Mesenchymal stem cell (in vitro differentiated cells and primary cell): ENCODE measurements at places on chromosomes 2 and 18.
A peak's percentile ranks its signal among the peaks of the same experiment; 100 is the strongest.

GRCh38 chr18:69216321-69216720 is 184.4 kb upstream of the DOK6 start:
- no peaks in the 10 kb centered on the region for H3K36me3 ChIP-seq
- H3K4me1 ChIP-seq = peaks cover 2% of the 10 kb centered on the region
- no peaks in the 10 kb centered on the region for H3K27me3 ChIP-seq
- DNase-seq = no peak
- no peak overlapping the region for H3K4me3 ChIP-seq

- H3K27me3 ChIP-seq = no peaks in the 10 kb centered on the region
- H3K4me3 ChIP-seq = no peak overlapping the region
- H3K4me1 ChIP-seq = peaks cover 1% of the 10 kb centered on the region
Observed at GRCh38 chr18:9429662-9429993, 45.7 kb upstream of the RALBP1 start.

DNA sequence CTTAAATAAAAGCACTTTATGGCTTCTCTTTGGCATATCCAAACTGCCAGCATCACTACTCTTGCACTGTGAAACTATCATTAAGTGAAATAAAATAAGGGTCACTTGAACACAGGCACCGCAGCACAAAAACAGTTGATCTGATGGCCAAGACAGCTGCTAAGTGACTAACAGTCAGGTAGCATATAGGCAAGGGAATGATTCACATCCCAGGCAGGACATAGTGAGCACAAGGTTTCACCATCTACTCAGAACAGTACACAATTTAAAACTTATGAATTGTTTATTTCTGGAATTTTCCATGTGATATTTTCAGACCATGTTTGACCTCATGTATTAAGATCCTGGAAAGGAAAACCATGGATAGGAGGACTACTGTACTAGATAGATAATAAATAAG is 214.2 kb downstream of the MREG start:
- no peak overlapping the region for H3K4me3 ChIP-seq
- no peak overlapping the region for H3K27ac ChIP-seq
- H3K27me3 ChIP-seq = no peaks in the 10 kb centered on the region

DNA sequence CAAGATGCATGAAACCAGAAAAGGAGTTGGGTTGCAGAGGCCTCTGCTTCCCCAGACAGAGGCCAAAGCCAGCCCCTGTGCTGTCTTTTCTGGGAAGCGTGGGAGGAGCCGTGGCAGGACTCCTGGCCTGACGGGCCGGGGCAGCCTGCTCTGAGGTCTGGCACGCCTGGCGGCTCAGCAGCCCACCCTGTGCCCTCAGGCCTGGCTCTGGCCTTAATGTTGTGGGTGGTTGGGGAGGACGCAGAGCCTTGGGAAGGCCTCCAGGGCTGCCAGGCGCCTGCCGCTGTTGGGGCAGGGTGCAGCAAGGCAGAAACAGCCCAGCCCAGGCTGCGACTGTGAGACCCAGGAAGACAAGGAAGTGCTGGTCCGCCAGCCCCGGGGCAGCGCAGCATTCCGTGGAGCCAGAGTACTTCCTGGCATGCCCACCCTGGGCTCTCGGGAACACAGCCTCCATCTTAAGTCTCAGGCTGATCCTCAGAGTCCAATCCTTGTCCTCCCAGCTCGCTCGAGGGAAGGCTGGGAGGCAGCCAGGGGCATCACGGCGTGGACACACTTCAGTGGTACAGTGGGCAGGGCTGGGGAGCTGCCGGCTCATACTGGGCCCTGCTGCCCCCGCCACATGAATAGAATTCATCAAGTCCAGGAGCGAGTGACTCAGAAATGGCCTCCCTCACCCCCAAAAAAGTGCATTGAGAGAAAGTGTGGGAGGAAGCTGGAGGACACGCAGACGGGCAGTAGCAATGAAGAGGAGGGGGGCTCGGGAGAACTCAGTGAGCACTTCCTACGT is 72.6 kb downstream of the EMX1 start:
- H3K27ac ChIP-seq = no peak overlapping the region
- peaks cover 19% of the 10 kb centered on the region for H3K36me3 ChIP-seq
- no peak for DNase-seq
- no peak overlapping the region for H3K4me3 ChIP-seq

GRCh38 chr18:44673256-44673880 is 7.3 kb upstream of the SETBP1 start:
- no peak overlapping the region for H3K4me3 ChIP-seq
- no peaks in the 10 kb centered on the region for H3K36me3 ChIP-seq
- no peaks in the 10 kb centered on the region for H3K27me3 ChIP-seq

DNA sequence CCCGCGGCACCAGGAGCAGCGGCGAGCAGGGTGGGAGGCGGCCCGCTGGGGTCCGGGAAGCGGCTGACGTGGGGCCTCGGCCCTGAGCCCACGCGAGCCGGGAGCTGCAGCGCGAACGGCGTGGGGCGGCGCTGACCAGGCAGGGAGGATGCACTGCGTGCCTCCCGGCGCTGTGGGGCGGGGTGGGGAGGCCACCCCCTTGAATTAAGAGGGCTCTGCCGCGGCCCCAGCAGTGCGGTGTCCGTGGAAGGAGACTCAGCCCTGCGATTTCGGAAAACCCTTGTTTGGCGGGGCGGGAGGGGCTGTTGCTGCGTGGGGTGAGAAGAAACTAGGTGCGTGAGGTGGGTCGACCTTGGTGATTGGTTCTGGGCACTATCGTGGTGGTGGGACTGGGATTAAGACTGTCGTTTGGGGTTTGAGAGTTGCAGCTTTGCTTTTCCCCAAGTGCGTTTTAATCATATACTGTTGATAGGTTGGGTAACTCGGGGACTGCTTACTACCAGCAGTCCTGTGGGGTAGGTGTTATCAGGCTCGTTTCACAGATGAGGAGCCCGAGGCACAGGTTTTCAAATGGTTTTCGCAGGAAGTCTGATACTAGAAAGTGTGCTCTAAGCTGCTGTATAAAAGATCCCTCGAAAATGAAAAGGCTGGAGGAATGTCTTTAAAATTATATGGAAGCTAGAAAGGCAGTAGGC is 722 bp downstream of the ACSL3 start:
- H3K4me3 ChIP-seq = peak overlapping the region; percentile 92
- no peaks in the 10 kb centered on the region for H3K36me3 ChIP-seq
- H3K4me1 ChIP-seq = peaks cover 7% of the 10 kb centered on the region
- H3K27me3 ChIP-seq = no peaks in the 10 kb centered on the region
- H3K27ac ChIP-seq = peak overlapping the region; percentile 18

DNA sequence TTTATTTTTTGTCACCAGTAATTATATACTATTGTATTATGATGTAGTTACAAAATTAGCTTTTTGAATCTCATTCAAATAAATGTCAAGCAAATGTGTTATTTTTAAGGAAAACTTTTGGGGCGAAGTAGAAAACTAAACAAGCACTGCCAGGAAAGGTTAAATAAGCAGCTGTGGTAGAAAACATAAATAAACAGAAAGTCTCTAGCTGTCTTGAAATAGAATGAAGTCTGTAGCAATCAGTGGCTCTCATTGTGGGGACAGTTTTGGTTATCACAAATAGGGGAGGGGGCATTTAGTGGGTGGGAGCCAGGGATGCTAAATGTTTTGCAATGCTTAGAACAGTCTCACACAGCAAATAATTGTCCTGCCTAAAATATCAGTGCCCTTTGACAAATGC is 3.4 kb downstream of the INSIG2 start:
- peak; percentile 19 for DNase-seq
- H3K4me3 ChIP-seq = no peak overlapping the region
- H3K4me1 ChIP-seq = no peaks in the 10 kb centered on the region
- peaks cover 3% of the 10 kb centered on the region for H3K36me3 ChIP-seq

- H3K36me3 ChIP-seq = no peaks in the 10 kb centered on the region
- H3K4me1 ChIP-seq = no peaks in the 10 kb centered on the region
- peaks cover 13% of the 10 kb centered on the region for H3K27me3 ChIP-seq
- no peak overlapping the region for H3K27ac ChIP-seq
- DNase-seq = no peak
Observed at GRCh38 chr2:218202266-218202665, 14.7 kb upstream of the ARPC2 start.

DNA sequence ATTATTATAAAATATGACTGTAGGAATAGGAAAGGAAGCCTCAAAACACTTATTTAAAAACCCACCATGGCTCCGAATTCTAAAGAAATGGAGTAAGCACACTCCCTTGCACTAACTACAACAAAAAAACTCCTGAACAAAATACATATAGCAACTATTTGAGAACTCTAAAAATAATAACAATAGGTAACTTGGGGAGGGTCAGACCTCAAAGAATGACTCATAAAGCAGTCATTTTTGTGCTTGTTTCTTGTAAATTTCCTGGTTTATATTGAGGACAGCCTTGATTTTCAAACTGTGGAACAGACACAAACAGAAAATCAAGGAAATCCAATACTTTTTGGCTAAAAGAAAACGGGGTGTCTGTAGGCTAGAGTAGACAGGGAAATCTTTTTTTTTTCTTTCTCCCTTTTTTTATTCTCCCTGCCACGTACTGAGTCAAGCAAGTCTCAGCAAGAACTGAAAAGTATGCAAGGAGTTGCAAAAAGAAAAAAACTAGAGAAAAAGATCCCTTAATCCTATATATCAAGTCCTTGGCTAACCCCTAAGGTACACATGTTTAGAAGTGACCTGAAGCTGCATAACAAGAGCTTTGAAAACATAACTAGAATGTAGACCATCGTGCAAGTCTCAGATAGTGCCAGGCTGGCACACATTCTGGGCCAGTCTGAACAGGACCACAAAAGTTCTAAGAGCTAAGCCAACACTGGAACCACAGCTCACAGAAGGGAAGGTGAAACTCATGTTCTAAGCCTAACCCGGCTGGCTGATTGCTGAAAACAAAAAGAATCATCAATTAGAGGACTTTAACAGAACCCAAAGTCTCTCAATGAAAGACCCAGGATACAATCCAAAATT is 403.1 kb upstream of the LYPD1 start:
- H3K4me1 ChIP-seq = no peaks in the 10 kb centered on the region
- H3K27ac ChIP-seq = no peak overlapping the region
- DNase-seq = no peak
- no peaks in the 10 kb centered on the region for H3K36me3 ChIP-seq

DNA sequence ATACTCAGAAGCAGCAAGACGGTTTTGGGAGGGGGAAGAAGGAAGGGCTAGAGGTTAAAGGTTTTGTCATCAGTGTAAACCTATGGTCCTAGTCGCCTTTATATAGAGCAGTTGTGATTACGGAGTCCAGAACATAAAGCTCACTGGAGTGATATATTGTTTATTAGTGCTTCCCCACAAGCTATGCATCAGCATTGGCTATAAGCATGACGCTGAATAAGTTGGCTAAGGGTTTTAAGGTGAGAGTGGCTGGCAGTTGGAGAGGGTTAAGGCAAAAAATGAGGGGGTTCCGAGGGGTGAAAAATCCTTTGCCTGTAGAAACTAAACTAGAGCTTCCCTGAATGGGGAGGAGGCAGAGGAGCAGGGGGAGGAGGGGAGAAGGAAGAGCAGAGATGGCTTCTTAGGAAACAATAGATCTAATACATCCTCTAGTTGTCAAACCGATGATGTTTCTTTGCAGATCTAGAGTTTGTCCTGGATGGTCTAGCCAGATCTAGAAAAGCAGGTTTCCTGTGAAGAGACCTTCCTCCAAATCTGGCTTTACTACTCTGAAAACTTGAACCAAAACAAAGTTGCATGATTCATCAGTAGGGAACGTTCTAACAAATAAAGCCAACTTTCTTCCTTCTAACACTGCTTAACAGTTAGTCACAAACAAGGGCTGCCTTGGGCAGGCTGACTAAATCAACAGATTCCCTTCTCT is 2.5 kb downstream of the KLF7 start:
- peak overlapping the region; percentile 91 for H3K4me3 ChIP-seq
- H3K36me3 ChIP-seq = no peaks in the 10 kb centered on the region
- H3K27me3 ChIP-seq = no peaks in the 10 kb centered on the region
- H3K27ac ChIP-seq = peak overlapping the region; percentile 99
- peaks cover 4% of the 10 kb centered on the region for H3K4me1 ChIP-seq

- no peaks in the 10 kb centered on the region for H3K36me3 ChIP-seq
- H3K27me3 ChIP-seq = no peaks in the 10 kb centered on the region
- no peak for DNase-seq
- no peak overlapping the region for H3K27ac ChIP-seq
Observed at GRCh38 chr2:210199854-210200253, 25.4 kb downstream of the ACADL start.

GRCh38 chr2:55119711-55120487 is 69.6 kb upstream of the RTN4 start:
- no peaks in the 10 kb centered on the region for H3K36me3 ChIP-seq
- peak overlapping the region; percentile 1 for H3K4me3 ChIP-seq
- no peak overlapping the region for H3K27ac ChIP-seq
- no peaks in the 10 kb centered on the region for H3K27me3 ChIP-seq
- peaks cover 13% of the 10 kb centered on the region for H3K4me1 ChIP-seq

DNA sequence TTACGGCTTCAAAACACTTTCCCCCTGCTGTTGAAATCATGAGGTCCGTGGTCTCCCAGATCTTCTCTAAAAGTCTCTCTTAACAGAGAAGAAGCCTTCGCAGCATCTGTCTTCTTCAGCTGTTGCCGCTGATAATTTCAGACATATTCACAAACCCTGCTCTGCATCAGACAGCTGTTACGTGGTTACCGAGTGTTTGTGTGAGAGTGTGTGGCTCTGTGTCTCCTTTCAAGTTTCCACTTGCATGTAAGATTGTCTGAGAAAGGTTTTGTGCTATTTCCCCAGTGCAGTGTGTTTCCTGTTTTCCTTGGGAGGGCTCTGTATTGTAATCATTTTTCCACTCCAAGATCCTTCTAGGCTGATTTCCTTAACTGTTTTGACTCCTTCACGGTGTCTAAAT is 32.8 kb downstream of the MAIP1 start:
- peak; percentile 53 for DNase-seq
- no peaks in the 10 kb centered on the region for H3K36me3 ChIP-seq
- H3K4me3 ChIP-seq = no peak overlapping the region
- H3K4me1 ChIP-seq = no peaks in the 10 kb centered on the region
- no peaks in the 10 kb centered on the region for H3K27me3 ChIP-seq

- H3K36me3 ChIP-seq = peaks cover 4% of the 10 kb centered on the region
- H3K4me3 ChIP-seq = no peak overlapping the region
- H3K4me1 ChIP-seq = peaks cover 53% of the 10 kb centered on the region
- no peak for DNase-seq
- H3K27me3 ChIP-seq = no peaks in the 10 kb centered on the region
Observed at GRCh38 chr2:26767129-26767528, 3.0 kb downstream of the SLC35F6 start.

GRCh38 chr2:109632158-109632789 is 18.1 kb downstream of the SOWAHC start:
- H3K4me1 ChIP-seq = no peaks in the 10 kb centered on the region
- no peak overlapping the region for H3K27ac ChIP-seq
- H3K4me3 ChIP-seq = no peak overlapping the region
- H3K36me3 ChIP-seq = no peaks in the 10 kb centered on the region
- no peaks in the 10 kb centered on the region for H3K27me3 ChIP-seq
- DNase-seq = no peak

DNA sequence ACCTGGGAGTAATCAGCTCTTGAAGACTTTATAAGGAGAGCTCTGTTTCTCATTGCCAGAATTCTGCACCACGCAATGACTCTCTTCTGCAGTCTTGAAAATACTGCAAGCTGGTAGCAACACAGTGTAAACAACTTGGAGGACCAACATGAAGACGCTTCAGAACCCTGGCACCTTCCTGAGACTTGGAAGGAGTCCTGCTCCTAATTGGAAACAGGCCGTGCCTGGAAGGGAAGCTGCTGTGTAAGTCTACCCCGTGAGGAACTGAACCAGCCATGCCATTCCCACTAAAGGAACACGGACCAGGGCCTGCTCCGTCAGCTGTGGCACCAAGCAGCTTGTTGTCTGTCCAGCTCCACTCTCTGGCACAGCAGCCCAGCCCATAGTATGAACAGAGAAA is 171.1 kb downstream of the PAX3 start:
- no peaks in the 10 kb centered on the region for H3K36me3 ChIP-seq
- no peaks in the 10 kb centered on the region for H3K27me3 ChIP-seq
- no peak overlapping the region for H3K4me3 ChIP-seq
